SK-N-SH treated with all-trans-retinoic acid at 6 μM for 48 hours (cell line): ENCODE measurements at places on chromosomes 16 and 17.

DNA sequence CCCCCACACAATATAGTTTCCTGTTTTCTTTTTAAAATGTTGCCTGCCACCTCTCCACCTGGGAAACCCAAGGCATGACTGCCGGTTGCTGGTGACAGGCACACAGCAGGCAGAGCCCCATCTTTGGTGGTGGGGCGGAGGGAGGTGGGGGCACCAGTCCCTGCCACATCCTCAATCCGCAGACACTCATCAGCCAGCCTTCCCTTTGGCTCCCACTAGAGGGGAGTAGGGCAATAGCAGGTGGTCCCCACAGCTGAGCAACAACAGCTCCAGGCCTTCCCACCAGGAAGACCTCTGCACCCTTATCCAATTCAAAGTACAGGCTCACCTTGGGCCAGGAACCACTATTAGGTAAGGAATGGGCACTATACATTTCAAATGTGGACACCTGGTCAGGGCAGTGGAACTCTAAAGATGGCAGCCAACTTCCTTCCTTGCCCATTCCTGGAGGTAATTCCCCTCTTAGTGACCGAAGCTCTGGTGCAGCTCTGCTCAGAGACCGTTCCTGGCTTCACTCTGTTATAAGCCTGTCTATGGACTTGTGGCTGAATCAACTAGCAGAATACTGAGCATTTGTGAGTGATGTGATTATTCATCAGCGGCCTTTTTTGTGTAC, 13.9 kb downstream of the RECQL5 start:
- peak; percentile 93 for ATAC-seq

GRCh38 chr17:79992649-79993389, 42.9 kb downstream of the TBC1D16 start:
- no peak for ATAC-seq

DNA sequence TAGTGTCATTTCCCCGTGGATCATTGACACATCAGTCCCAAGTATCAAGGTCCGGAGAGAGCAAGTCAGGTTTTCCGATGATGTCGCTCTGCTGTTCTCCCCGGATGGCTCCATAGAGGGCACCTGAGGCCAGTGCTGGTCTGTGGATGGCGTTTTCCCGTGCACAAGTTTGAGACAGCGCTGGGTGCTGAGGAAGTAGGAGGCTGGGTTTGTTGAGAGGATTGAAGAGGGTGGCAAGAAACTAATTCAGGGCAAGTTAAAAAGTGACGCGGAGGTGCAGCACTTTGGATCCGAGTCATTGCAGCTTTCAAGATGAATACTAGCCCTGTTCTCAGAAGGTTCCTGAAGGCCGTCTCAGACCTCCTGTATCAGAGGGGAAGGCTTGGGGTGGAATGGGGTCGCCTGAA, 7.7 kb downstream of the NUBP1 start:
- ATAC-seq: no peak

GRCh38 chr17:27954548-27955495, 61.7 kb upstream of the LYRM9 start:
- no peak for ATAC-seq

DNA sequence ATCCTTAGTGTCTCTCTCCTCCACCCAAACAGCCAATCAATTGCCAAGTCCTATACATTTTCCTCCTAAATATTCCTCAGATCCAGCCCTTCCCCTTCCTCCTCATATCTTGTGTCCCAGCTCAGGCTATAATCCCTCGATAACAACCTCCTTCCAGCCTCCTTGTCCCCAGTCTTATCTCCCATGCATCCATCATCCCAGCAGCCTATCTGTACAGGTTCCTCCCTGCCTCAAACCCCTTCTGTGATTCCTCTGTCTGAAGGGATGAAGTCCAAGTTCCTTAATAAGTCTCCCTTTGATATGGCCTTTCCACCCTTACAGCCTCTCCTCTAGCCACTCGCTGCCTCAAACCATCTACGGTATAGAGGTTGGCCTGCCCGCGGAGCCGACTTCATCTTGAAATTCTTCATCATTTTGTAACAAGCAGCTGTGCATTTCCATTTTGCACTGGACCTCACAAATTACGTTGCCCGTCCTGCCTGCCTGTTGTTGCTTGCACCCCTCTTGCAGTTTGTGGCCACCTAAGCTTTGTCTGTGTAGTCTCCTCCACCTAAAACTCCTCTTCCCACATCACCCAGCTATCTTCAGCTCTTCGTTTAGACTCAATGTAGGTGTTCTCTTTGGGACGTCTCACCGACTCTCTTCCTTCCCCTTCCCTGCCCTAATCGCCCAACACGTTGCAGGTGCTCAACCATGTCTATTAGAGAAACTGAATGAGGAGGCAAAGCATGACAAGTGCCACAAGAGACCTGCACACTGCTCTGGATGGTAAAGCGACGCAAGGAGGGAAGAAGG, 786 bp upstream of the CDK5RAP3 start:
- no peak for ATAC-seq

- ATAC-seq: no peak
Measured at GRCh38 chr17:39960524-39961041, 2.2 kb upstream of the GSDMA start.

GRCh38 chr16:49356728-49357488, 16.7 kb upstream of the C16orf78 start:
- ATAC-seq: no peak

DNA sequence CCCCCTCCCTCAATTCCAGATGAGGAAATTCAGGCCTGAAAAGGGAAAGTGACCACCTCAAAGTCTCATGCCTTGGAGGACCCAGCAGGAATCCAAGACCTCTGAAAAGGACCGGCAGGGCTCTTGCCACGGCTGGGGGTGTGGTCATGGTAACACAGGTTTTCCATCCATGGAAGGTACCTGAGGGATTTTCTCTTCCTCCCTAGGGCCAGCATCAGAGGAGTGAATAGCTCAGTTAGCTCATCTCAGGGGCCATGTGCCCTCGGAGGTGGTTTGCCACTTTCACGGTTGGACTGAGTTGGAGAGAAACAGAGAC, 1.3 kb downstream of the CIITA start:
- no peak for ATAC-seq

GRCh38 chr17:79622122-79622601, 11.3 kb upstream of the RBFOX3 start:
- ATAC-seq: no peak

- no peak for ATAC-seq
Measured at GRCh38 chr17:41614098-41614497, 1.5 kb upstream of the KRT16 start.

DNA sequence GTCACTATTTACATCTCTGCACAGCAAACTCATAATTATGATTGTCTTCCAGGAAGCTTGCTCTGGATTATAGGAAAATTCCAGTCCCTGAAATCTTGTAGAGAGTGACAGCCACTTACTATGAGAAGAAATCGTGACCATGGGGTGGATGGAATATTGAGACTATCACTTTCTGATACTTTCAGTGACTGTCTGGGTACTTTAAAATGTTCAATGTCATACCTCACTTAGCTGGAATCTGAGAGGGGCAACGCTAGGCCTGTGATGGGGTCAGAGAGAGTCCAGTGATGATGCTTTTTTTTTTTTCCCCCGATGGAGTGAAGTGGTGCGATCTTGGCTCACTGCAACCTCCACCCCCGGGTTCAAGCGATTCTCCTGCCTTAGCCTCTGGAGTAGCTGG, 32.2 kb upstream of the RGS9 start:
- ATAC-seq: no peak

GRCh38 chr17:43584666-43585102, 38.5 kb upstream of the ETV4 start:
- ATAC-seq: peak; percentile 68

GRCh38 chr16:57609541-57610401, 18.7 kb upstream of the ADGRG1 start:
- no peak for ATAC-seq

DNA sequence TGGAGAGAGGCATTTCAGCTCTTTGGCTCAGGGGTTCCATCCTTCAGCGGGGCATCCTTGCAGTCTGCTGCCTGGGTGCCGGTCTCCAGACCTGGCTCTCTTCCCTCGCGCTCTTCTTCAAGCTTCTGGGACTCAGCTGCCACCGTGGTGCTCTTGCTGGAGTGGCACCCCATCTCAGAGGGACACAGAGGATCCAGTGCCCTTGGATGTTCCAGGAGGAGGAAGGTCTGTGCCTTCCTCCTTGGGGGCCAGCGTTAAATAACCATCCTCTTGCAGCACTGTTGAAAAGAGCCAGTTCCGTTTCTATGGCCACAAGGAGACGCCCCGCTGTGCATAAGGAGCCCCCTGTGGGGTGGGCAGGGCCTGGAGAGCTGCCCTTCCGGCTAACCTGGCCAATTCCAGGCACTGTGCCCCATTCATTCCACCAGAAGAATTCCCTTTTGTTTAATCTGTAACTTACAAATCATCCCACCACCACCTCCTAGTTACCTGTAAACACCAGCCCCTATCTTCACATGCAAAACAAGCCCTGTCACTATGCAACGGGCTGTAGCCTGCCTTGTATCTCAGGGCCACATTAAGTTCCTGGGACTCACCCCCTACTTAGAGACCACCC, 8.6 kb downstream of the CHD9NB start:
- ATAC-seq: no peak

DNA sequence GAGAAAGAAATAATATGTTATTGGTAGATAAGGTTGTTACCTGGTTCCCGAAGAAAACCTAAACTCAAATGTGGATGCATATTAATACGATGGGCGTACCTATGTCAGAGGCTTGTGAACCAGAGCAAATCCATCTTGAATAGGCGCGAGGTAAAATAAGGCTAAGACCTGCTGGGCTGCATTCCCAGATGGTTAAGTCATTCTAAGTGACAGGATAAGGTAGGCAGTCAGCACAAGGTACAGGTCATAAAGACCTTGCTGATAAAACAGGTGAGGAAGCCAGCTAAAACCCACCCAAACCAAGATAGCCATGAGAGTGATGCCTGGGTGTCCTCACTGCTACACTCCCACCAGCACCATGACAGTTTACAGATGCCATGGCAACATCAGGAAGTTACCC, 1400.1 kb downstream of the CDH8 start:
- no peak for ATAC-seq

DNA sequence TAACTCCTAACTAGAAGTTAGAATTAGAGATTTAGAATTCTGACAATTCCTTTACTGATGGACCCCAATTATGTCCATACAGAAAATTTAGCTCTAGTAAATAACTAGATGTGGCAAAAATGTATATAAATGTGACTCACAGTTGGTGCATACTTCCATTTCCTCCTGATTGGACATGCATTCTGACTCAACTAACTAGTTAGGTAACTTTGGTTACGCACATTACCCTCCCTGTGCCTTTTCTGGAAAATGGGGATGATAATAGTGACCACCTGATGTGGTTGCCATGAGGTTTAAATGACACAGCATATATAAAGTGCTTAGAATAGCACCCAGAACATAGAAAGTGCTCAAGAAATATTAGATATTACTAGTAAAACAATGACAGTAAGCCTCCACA, 550.0 kb upstream of the SALL1 start:
- ATAC-seq: no peak

DNA sequence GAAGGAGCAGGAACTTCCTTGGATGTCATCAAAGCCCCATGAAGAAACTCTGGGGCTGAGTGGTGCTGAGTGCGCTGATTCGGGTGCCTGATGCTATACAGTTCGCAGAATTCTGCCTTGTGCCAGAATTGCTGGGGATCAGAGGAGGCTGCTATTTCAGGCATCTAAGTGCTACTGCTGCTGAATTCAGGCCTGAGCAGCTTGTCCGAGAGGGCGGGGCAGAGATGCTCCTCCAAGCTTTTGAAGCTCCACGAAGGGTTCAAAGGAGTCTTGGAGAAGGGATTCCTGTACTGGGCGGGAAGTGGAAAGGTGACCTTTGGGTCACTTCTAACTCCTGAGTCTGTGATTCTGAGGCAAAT, 227.8 kb downstream of the CCDC182 start:
- no peak for ATAC-seq

DNA sequence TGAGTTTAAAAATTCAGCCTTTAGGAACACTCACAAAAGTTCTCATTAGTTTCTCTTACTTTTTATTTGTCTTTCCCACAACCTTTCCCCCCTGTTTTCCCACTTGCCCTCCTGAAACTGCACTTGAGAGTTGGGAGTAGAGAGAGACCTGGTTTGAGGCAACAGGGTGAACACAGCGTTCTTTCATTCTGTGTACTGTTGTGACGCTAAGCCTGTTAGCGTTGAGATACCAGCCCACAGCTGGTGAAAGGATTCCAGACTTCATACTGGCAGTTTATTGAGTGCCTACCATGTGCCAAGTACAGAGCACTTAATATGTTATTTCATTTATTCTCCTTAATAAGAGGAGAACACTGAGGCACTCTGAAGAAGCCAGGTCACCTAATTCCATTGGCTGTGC, 10.3 kb downstream of the TNRC6C start:
- no peak for ATAC-seq
